ENCODE measurements at places on chromosomes 3 and 15.
A peak's percentile ranks its signal among the peaks of the same experiment; 100 is the strongest.

- DNase-seq = peak; percentile 20
Measured at GRCh38 chr3:5051772-5052171, 70.3 kb upstream of the ARL8B start.

DNA sequence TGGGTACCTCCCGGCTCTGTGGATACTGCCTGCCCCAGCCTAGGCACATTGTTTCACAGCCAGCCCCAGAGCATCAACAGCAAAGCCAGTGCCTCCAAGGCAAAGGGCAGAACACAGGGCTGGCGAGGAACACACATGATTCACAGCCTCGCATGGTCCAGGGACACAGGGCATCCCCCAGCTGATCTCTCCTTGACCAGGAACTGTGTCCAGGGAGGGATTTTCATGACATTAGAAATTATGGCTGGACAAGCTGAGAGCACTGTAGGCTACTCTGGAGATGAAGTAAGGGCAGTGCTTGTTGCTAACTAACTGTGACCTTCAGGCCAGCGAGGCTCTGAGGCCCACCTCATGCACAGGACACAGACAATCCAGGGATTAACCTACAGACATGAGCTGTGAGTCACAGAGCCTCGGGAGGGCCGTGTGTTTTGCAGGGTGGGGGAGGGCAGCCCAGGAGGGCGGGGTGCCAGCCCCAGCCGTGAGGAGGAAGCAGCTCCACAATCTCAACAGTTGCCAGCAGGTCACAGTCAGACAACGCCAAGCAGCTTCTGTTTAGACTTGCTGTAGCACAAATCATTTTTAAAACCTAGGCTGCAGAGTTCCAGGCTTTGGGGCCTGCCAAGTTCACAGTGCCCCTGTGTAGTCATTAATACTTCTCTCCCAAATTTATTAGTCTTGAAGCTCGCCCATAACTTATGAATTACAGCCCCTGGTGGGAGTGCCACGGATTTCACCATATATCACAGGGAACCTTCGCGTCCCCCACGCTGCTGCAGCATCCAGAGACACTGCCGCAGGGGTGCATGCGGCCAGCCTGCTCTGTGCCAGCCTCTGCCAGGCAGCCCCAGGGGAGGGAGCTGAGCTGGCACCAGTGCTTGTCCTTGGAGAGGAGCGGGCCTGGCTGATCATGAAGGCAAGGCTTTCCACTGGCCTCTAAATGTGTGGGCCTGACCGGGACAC, 114.7 kb downstream of the ETFA start:
- peak; percentile 74 for DNase-seq

- DNase-seq = no peak
Measured at GRCh38 chr3:107958146-107958545, 132.7 kb downstream of the CD47 start.

DNA sequence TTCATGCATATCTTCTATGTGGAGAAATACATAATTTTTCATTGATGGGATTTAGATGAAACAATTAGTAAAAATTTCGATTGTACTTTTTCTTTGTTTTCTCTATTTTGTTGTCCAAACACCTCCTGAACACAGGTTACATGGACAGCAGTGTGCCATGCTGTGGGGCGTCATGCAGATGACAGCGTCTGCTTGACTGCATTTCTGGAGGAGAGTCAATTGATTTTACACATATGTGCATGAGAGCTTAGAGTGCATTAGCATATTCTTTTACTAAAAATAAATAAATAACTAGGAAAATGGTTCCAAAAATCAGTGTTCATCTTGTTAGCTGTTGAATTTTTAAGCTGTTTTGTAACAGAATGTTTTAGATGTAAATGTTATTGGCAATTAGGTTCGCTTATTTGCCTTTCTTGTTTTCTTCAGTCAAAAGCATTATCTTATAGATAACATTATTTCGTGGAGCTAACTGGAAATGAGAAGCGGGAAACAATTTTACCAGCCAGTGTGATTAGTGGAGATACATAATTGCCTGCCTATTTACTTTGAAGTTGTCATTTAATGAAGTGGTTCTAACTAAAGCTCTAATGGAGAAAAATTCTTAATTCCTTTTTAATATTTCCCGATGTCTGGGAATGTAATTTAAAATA, 82.7 kb upstream of the VGLL3 start:
- no peak for DNase-seq

DNA sequence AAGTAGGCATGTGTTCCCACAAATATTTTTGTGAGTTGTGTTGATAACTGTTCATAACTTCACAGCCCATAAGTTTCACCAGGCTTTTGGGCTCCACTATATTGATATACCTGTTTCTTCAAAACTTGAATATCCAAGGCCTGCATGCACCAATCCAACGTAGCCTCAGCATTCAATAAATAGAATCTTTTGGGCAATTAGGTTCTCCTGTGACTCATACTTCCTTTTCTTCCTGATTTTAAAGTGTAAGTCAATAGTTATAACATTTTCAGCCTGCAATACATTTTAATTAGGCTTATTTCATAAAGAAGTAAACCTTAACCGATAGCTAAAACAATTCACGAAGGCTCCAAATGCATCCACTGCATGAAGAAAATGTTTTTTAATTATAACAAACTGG, 97.8 kb upstream of the SPRED1 start:
- no peak for DNase-seq

DNA sequence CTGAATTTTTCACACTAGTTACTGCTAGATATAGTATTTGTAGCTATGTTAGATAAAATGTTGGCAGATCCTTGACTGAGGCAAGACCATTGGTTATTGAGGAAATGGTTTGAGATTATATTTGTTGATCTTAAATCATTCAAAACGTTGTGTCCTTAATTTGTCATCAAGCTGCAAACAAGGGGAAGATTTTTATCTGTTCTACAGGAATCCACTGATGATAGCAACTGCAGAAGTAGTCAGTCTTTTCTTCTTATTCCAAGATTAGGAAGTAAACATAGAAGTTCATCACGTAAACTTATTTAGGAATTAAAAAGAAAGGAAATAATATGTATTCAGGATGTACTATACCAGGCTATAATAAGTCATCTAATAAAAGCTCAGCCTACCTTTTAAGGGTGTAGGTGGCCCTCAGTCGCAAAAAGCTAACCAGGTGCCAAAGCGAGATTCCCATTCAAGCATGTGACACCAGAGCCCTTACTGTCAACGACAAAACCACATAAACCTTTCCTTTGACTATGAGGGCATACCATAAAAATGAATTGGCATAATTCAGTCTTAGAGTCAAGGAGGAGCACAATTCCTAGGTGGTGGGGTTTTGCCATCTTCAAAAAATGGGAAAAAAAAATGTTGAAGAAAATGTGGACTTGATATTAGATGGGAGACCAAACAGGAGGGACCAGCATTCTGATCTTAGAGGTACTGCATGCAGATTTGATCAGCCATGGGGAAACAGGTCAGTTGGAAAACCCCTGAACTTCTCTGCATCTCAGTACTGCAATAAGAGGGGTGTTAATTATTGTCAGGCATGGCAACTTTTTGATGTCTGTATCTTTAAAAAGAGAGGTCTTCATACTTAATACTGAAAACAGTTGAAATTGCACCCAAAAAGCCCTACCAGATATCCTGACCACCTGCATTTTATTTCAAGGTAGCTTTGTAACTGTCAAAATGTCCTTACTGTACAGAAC, 212.5 kb upstream of the UBE2E1 start:
- no peak for DNase-seq

GRCh38 chr3:144809380-144809779, 837.8 kb downstream of the DIPK2A start:
- DNase-seq = no peak

DNA sequence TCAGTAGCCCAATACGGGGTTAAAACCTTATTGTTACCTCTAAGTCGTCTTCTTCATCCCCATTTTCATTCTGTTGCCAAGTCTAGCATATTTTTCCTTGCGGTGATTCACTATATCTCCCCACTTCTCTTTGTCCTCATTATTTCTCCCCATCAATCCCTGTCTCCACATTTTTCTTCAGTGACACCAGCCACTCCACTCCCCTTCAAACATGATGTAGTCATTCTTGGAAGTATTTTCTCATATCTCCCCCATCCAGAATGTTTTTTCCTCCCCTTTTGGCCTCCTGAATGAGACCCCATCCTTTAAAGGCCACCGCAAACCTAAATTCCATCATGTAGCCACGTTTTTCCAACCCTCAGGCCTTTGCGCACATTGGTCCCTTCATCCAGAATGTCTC, 105.9 kb downstream of the TOP2B start:
- no peak for DNase-seq

GRCh38 chr15:78049691-78050440, 27.6 kb downstream of the TBC1D2B start:
- no peak for DNase-seq

DNA sequence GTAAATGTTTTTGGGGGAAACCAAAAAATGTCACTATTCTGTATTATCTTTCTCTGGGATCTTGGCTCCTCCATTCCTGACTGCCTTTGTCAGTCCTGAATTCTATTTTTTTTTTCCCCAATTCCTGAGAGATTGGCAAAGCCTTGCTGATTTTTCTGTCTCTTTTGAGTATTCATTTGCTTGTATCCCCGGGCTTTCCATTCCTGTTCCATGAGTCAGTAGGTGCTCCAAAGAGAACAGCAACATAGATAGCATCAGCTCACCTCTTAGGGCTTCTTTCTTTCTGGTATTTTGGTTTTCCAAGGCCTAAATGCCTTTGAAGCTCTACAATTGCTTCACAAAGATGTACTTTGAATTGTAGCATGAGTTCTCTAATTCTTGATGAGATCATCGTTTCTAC, 271.7 kb upstream of the LRRC3B start:
- no peak for DNase-seq

Measured in lower leg skin (tissue), 4 donors.